Renal cortex interstitium (tissue), 15 donors: ENCODE measurements at places on chromosomes 2 and 18. TPM values are rescaled to one million over a fixed set of nuclear protein-coding genes. Genes with fewer than 3 reads are reported as not detected.

The ALK gene
- polyA plus RNA-seq, result 0.35 TPM

The GNLY gene
- polyA plus RNA-seq, result 0.13 TPM

The TM4SF20 gene
- polyA plus RNA-seq, result 0.06 TPM

The MREG gene
- polyA plus RNA-seq, result 19.7 TPM

The ABHD1 gene
- 1.9 TPM for polyA plus RNA-seq

The NTSR2 gene
- polyA plus RNA-seq, result not detected

The DSG1 gene
- 0.03 TPM for polyA plus RNA-seq

The KLHL30 gene
- 0.94 TPM for polyA plus RNA-seq

The ITGA4 gene
- polyA plus RNA-seq, result 33.1 TPM

The B3GNT7 gene
- 3.4 TPM for polyA plus RNA-seq

The EVX2 gene
- not detected for polyA plus RNA-seq

The HOXD10 gene
- polyA plus RNA-seq, result 163 TPM

The TMEM169 gene
- 14.8 TPM for polyA plus RNA-seq

The DCAF17 gene
- 21.7 TPM for polyA plus RNA-seq

The SP140 gene
- 1.8 TPM for polyA plus RNA-seq

The DPP4 gene
- polyA plus RNA-seq, result 136 TPM

The CIB4 gene
- polyA plus RNA-seq, result 0.29 TPM

The SLC16A14 gene
- 9.3 TPM for polyA plus RNA-seq

The IL37 gene
- 0.40 TPM for polyA plus RNA-seq

The OR6B2 gene
- polyA plus RNA-seq, result not detected

The CNGA3 gene
- polyA plus RNA-seq, result not detected

The KIAA2012 gene
- 0.11 TPM for polyA plus RNA-seq

The FOXD4L1 gene
- polyA plus RNA-seq, result 0.11 TPM

The MYCN gene
- polyA plus RNA-seq, result 33.5 TPM

The GPR39 gene
- polyA plus RNA-seq, result 2.6 TPM

The DNAJC27 gene
- polyA plus RNA-seq, result 9.2 TPM

The DSEL gene
- polyA plus RNA-seq, result 31.0 TPM

The LIMS3 gene
- 5.7 TPM for polyA plus RNA-seq

The PPP1R1C gene
- polyA plus RNA-seq, result 2.3 TPM

The PDE11A gene
- polyA plus RNA-seq, result 6.0 TPM

The MSH6 gene
- polyA plus RNA-seq, result 113 TPM

The FHOD3 gene
- 40.1 TPM for polyA plus RNA-seq

The DOK6 gene
- 17.1 TPM for polyA plus RNA-seq

The TSGA10 gene
- polyA plus RNA-seq, result 14.7 TPM

The PLGLB1 gene
- polyA plus RNA-seq, result 8.6 TPM

The COL4A4 gene
- 56.0 TPM for polyA plus RNA-seq

The ABCG5 gene
- polyA plus RNA-seq, result 0.91 TPM

The ARHGEF33 gene
- polyA plus RNA-seq, result 2.2 TPM

The TUBA3E gene
- not detected for polyA plus RNA-seq

The HJURP gene
- polyA plus RNA-seq, result 23.2 TPM

The MRPS9 gene
- 51.0 TPM for polyA plus RNA-seq

The AQP12B gene
- polyA plus RNA-seq, result 0.49 TPM

The G6PC2 gene
- not detected for polyA plus RNA-seq

The ERMN gene
- polyA plus RNA-seq, result 0.54 TPM

The ST8SIA5 gene
- polyA plus RNA-seq, result 1.3 TPM

The PCARE gene
- 0.20 TPM for polyA plus RNA-seq

The EGR4 gene
- polyA plus RNA-seq, result not detected

The APLF gene
- polyA plus RNA-seq, result 3.7 TPM

The SEPTIN10 gene
- 111 TPM for polyA plus RNA-seq

The GAREM2 gene
- 8.9 TPM for polyA plus RNA-seq

The DSC2 gene
- 50.6 TPM for polyA plus RNA-seq

The CFC1 gene
- not detected for polyA plus RNA-seq

The PSD4 gene
- 7.1 TPM for polyA plus RNA-seq

The CTLA4 gene
- polyA plus RNA-seq, result 0.29 TPM

The KCNG2 gene
- 0.45 TPM for polyA plus RNA-seq

The APCDD1 gene
- polyA plus RNA-seq, result 113 TPM

The MSTN gene
- polyA plus RNA-seq, result 1.4 TPM
